ENCODE measurements at places on chromosomes 3 and 15.

DNA sequence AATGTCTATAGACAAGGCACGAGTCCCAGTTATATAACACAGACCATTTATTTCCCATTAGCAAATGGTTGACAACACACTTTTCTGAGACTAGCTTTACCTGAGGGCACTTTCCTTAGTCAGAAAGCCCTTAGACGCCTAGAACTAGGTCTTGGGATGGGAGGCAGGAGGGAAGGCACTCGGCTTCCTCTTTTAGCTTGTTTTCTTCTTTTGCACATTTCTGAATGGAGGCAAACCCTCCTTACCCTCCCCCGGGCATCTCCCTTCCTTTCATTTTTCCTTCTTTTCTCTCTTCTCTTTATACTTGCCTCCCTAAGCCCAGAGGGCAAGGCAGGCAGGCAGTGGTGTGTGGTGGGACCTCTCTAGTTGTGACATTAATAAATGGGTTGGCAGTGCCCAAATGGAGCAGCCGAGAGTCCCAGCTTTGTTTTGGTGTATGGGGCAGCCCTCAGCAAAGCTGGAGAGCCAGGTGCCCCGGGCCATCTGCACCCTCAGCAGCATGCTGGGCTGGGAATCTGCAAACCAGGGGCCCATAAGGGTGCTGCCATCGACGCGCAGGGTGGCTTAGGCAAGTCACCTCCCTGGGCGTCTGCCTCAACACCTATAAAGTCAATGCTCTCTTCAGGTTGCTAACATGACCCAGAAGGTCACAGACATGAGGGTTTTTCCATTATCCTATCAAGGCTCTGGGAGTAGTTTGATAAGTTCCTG, 21.1 kb upstream of the BCL2L10 start:
- no peak for DNase-seq

- DNase-seq = no peak
Observed at GRCh38 chr3:58074116-58074715, 66.0 kb downstream of the FLNB start.

GRCh38 chr3:111619833-111620232, 24.7 kb upstream of the ZBED2 start:
- DNase-seq = no peak

DNA sequence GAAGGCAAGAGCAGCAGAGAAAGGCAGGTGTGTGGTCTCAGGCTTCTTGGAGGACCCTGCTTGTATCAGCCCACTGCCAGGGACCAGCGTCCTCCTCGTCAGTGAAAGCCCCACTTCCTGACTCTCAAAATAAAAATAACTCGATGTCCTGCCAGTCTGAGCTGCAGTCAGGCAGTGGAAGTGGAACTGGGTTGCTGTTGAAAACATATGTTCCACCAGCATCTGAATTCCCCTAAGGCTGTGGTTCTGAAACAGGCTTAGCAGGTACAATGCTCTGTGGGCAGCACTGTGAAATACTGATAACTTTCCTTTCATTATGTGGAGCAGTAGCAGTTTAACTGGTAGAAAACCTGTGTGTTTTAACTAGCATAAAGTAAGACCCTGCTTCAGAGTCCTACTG, 121.6 kb upstream of the EIF1B start:
- DNase-seq = no peak

- no peak for DNase-seq
Observed at GRCh38 chr3:108345492-108346205, 49.3 kb downstream of the HHLA2 start.

GRCh38 chr3:36362216-36362615, 18.1 kb upstream of the STAC start:
- DNase-seq = no peak

GRCh38 chr3:152703245-152703890, 131.6 kb upstream of the P2RY1 start:
- no peak for DNase-seq

- DNase-seq = no peak
Observed at GRCh38 chr15:53811530-53811929, 52.1 kb upstream of the WDR72 start.

- no peak for DNase-seq
Observed at GRCh38 chr3:178807694-178808093, 263.9 kb downstream of the ZMAT3 start.

DNA sequence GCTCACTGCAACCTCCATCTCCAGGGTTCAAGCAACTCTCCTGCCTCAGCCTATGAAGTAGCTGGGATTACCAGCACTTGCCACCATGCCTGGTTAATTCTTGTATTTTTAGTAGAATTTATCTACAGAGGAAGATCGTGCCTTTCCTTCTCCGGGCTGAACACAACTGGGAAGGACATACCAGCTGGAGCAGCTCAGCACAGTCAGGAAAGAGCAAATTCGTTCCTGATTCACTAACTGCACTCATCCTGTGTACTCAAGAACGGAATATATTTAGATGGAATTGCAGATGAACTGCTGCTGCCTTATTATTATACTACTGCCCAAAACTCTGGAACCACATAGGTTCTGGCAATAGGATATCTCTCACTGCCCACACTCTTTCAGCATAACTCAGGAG, 27.1 kb upstream of the P4HTM start:
- no peak for DNase-seq

- DNase-seq = no peak
Observed at GRCh38 chr15:92100301-92100700, 246.8 kb downstream of the SLCO3A1 start.

DNA sequence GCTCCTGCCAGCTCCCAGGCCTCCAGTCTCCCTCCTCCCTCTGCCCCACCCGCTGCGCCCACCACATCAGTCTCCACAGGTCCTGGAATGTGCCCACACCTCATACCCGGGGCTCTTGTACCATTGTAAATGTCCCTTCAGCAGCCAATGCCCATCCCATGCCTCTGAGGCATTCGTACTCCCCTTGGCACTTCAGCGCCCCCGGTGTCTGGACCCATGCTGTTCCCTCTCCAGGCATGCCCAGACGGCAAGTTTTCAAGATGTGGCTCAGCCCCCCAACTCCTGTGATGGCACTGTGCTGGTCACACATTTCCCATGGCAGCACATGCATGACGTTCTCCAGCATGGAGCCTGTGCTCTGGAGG, 13.3 kb downstream of the PLXND1 start:
- no peak for DNase-seq

DNA sequence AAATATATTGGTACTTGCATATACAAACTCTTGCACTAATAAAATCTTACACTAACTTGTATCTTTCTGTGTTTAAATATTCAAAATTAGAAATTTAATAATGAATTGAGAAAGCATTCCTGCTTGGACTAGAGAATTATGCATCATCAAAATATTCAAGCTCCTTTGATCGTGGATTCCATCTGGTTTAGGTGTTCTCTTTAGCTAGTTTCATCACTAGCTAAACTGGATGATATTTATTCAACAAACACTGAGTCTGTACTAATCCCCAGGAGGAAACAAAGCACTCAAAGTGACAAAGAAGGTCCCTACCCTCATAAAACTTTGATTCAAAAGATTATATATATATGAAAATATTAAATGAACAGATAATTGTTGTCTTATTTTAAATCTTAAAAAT, 1360.9 kb upstream of the ALCAM start:
- no peak for DNase-seq

DNA sequence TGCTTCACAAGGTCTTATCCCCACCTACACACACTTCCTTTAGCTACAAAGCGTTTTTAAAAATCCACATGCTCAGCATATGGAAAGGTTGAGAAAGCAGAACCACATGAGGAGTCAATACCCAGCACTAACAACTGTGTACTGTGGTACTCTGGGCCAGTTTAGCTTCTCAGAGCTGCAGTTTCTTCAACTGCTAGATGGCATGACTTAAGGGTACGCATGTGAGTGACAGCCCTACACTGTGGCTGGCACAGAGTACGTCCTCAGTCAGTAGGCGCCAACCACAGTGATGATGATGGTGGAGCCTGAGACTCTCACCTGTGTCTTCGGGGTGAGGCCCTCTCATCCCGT, 17.4 kb downstream of the CCDC12 start:
- no peak for DNase-seq

GRCh38 chr3:68033867-68034266, 379.5 kb upstream of the SUCLG2 start:
- no peak for DNase-seq

DNA sequence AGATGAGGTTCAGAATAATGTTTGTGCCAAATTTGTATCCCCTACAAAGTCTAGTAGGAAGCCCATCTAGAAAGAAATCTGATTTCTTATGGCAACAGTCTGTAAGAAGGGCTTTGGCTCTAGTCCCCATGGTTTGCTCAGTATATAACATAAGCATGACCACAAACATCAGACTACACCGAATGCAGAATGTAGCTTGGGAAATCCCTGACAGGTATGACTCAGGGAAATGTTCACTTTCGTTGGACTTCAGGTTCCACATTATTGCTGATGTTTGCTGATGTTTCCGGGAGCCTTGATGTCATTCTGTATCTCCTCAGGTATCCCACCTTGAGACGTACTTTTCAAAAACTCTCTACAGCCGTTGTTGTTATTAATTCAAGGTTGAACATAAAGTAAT, 304.4 kb upstream of the TGFBR2 start:
- no peak for DNase-seq

DNA sequence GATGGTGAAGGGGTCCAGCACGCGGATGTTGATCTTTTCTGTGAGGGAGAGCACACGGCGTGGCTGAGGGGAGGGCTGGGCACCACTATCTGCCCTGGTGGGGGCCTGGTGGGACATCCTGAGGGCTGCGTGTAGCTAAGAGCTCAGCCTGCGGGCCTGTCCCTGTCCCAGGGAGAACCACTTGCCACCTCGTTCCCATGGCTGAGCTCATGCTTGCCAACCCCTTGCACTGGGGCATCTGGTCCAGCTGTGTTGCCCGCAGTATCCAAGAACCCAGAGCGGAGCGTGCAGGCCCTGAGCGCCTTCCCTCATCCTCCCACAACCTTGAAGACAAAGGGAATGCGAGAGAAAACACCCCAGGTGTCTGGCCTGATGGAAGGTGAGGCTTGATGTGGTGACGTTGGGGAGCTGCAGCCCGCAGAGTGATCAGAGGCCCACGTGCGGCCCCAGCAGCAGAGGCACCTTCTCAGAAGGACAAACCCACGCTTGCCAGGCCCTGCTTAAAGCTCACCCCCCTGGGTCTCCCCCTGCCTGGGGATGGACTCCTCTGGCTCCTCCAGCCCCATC, 28.9 kb downstream of the TKT start:
- DNase-seq = no peak

DNA sequence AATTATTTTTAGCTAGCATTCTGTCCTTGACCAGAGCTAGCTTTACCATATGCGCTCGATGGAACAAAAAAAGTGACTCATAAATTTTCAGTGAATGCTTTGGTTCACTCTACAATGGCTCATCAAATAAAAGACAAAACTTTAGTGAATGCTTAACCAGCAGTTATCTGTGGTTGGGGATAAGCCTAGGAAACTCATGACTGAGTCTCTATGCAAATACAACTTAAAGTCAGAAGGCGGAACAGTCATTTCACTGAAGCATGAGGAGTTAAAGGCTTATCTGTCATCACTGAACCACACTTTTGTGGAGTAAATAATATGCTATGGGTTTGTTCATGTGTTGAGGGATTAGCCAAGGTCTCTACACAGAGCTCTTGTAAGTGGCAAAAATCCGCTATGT, 308.4 kb downstream of the SQOR start:
- no peak for DNase-seq

- no peak for DNase-seq
Observed at GRCh38 chr15:40038275-40038637, 725 bp downstream of the SRP14 start.

- no peak for DNase-seq
Observed at GRCh38 chr3:23324745-23325144, 121.6 kb downstream of the UBE2E2 start.

DNA sequence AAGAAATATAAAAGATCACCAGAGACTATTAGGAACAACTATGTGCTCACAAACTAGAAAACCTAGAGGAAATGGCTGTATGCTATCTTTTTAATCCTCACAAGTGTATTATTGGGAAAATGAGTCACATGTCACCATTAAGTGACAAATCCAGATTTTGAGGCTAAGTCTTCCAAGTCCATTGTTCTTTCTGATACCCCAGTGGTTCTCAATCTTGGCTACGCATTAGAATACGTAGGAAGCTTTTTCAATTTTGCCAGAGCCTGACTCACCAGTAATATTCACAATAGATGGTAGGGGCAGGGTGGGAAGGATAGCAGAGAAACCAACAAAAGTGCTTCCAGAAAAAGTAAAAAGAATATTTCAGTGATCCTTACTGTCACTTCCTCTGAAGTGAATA, 117.0 kb downstream of the FILIP1L start:
- DNase-seq = no peak

GRCh38 chr15:71242292-71242691, 127.0 kb downstream of the THSD4 start:
- DNase-seq = no peak

DNA sequence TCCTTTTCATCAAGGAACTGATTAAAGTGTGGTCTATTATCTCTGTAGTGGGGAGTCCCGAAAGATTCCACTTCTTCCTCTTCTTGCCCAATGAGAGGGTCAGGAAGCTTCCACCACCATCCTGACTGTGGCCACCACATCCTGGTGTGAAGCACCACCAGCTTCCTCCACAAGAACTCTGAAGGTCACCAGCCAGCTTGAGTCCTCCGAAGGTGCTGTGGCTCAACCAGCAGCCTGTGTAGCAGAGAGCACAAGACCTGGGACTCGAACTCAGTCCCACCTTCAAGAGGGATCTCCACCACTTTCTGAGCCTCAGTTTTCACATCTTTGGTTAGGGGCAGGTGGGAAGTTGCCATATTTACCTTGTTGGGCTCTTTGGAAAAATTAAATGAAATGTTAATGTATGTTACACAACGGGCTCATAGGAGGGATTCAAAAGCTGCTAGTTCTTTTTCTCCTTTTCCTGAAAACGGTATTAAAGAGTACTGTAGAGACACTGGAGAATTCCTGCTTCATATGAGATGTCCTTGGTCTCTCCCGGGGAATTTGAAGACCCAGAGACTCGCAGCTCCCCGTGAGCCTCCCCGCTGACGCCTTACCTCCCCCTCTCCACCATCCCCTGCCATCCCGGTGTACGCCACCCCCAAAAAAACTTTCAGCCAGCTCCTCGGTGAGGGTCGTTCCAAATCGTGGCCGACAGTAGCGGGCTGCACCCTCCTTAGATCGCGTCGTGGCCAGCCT, 816 bp upstream of the ACAN start:
- no peak for DNase-seq

DNA sequence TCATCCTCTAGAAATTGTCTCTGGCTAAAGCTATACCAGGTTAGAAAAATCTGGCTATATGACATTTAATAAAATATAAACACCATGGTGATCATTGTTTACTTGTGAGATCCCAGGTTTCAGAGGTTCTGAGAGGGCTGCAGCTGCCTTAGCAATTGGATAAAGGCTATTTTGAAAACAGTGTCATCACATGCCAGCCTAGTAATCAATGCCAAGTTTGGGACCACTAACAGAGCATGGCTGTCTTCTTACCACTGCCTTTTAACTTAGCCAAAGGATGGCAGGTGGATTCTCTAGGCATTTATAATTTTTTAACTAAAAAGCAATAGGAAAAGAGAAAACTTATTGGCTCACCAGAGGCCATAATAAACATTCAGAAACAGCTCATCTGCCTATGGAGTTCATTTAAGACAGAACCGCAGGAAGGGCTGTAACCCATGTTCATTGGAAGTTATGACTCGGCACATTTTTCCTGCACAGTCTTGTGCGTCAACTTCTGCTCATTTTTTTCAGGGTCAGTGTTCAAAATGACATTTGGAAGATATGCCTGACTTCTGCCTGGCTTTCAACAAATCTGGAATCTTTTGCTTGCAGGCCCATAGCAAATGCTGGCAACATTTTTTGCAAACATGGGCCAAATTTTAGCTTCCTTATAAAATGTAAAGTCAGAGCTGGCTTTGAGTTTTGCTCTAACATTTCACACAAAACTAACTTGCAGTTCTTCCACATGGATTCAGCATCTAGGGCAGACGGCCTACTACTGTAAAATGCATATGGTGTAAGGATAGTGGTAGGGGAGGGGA, 476.0 kb upstream of the TBL1XR1 start:
- DNase-seq = no peak
